ENCODE measurements at places on chromosomes 7 and 10. TPM values are rescaled to one million over a fixed set of nuclear protein-coding genes. Genes with fewer than 3 reads are reported as not detected.

Gene ARHGAP22
- 75.4 TPM for total RNA-seq

Gene EIF3B
- 178 TPM for total RNA-seq

Gene SLC13A4
- 0.88 TPM for total RNA-seq

Gene VPS26A
- total RNA-seq = 53.5 TPM

Gene FOXP2
- total RNA-seq = 0.41 TPM

Gene CLRN3
- not detected for total RNA-seq

Gene ZNF777
- 16.9 TPM for total RNA-seq

Gene EPHA1
- total RNA-seq = not detected

Gene EPDR1
- total RNA-seq = not detected

Gene CHST3
- 45.9 TPM for total RNA-seq

Gene XPNPEP1
- total RNA-seq = 50.6 TPM

Gene SCART1
- total RNA-seq = 0.76 TPM

Gene SPDYE8
- total RNA-seq = not detected

Gene PILRA
- total RNA-seq = not detected

Gene LEP
- total RNA-seq = not detected

Gene ETV1
- 25.7 TPM for total RNA-seq

Gene HMX3
- not detected for total RNA-seq

Gene GRM3
- not detected for total RNA-seq

Gene FAM20C
- total RNA-seq = 33.5 TPM

Gene MSRB2
- 23.6 TPM for total RNA-seq

Gene PRKG1
- 10.1 TPM for total RNA-seq

Gene BICC1
- total RNA-seq = 60.5 TPM

Gene VAX1
- not detected for total RNA-seq

Gene AKR1D1
- not detected for total RNA-seq

Gene SLC39A12
- not detected for total RNA-seq

Gene AMPH
- total RNA-seq = 4.2 TPM

Gene STAG3
- total RNA-seq = 0.24 TPM

Gene POLR2J2
- 6.9 TPM for total RNA-seq

Gene GPR15LG
- not detected for total RNA-seq

Gene FGF8
- not detected for total RNA-seq

Gene MSMB
- total RNA-seq = not detected
